ENCODE measurements at places on chromosomes 7 and 10.

DNA sequence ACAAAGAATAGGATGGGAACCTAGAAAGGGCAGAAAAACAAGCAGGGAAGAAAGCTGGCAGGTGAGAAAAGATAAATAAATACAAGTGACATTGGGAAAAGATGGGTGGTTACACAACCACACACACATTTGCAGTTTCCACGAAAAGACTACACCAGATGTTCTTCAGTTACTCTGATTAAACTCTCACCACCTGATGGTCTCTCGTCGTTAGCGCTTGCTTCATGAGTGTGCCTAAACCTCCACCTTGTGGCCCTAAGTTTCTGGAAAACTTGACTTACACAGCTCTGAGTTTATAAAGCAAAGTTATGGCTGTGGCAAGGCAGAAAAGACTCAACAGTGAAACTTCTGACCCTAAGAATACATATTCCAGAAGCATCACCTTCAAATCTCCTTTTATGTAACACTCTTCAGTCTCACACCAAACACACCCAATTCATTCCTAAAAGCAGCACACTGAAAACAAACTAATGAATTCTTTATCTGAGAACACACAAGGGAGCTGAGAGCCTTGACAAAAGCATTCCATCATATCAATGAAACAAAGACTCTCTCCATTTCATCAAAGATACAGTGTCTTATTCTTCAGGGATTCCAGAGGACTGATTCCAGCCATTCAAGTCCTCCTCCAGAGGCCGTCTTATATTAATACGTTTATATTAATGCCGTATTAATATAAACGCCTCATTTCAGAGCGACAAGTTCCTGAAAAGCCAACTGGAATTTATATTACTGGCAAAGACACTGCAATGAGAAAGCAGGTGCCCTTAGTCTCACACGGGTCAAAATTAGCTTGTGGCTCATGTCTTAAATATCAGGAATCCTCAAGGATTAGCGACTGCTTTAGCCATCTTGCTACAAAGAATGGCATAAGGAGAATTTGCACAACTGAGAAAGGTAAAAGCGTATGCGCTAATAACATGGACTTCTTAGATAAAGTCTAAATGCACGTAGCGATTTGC, 77.6 kb downstream of the RNF216 start:
- DNase-seq = no peak

- DNase-seq = no peak
Observed at GRCh38 chr10:2826675-2827074, 240.7 kb upstream of the PFKP start.

DNA sequence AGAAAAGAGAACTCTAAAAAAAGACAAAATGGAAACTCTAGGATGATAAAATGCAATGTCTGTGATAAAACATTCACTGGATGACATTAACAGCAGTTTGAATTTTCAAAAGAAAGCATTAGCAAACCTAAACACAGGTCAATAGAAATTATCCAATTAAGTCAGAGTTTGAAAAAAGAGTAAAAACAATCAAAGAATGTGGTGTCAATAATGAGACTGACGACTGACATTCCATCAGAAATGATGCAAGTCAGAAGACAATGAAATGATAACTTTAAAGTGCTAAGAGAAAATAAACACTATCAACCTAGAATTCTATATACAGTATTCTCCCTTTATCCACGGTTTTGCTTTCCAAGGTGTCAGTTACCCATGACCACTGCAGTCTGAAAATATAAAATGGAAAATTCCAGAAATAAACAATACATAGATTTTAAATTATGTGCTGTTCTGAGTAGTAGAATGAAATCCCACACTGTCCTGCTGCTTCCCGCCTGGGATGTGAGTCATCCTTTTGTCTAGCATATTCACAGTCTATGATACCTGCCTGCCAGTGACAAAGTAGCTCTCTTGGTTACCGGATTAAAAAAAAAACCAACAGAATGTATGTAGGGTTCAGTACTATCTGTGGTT, 38.3 kb upstream of the SFMBT2 start:
- no peak for DNase-seq

DNA sequence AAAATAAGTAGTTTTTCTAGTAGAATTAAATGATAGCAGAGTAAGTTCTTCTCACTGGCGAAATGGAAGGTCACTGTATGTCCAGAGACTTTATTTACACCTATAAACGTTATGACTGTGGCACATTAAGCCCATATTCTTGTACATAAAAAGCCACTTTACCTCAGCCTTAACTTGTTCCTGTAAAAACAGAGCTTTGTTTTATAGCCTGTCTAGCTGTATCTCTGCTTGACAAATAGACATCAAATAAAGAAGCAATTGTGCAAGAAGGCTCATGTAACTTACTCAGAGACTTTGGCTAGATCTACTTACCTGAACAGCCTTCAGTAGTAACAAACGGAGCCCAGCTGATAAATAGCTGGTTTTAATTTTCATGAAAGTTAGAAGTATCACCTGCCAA, 324.1 kb upstream of the BMPER start:
- no peak for DNase-seq

- DNase-seq = no peak
Observed at GRCh38 chr7:51634538-51634937, 317.9 kb upstream of the COBL start.

DNA sequence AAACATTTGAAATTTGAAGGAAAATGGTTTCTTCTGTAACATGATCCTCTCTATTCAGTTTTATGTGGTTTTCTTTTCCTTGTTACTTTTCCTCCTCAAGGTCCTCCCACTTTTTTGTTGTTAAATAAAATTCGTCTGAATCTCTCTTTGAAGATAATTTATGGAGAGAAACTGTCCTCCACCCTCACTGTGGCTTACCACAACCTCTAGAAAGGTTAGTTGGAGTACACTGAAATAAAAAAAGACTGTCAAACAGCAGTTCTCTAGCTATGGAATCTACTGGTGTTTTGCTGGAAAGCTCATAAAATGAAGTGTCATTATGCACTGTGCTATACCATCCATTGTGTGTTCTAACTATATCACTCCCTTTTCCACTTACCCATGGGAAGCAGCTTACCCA, 189.4 kb downstream of the HDAC9 start:
- no peak for DNase-seq

- no peak for DNase-seq
Observed at GRCh38 chr7:34277016-34277802, 371.9 kb downstream of the BMPER start.

DNA sequence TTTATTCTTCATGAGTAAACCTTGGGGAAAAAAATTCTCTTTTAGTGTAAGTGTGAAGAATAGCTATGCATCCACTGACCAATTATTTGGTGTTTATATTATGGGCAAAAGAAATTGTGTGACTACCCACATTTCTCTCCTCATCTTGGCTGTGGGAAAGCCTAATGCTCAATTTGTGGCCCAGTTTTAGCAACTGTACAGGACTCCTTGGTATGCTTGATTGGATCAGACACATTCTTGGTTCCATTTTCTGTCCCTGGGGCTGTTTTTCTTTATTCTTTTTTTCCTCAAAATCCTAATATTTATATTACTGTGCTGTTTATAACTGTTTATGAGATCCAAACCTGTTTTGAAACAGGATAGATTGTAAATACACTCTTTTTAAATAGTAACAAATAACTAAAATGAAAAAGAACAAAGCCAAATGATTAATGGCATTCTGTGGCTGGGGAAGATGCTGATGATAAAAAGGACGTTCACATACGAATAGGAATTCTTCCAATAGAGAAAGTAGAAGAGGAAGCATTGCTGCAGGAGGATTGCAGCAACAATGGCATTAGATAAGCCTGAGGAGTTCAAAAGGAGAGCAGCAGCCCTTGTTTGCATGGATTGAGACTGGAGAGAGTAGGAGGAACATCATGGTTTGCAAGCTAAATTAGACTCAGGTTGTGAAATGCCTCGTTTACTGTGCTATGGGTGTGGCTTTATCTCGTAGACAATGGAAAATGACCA, 580.5 kb downstream of the INHBA start:
- DNase-seq = no peak

DNA sequence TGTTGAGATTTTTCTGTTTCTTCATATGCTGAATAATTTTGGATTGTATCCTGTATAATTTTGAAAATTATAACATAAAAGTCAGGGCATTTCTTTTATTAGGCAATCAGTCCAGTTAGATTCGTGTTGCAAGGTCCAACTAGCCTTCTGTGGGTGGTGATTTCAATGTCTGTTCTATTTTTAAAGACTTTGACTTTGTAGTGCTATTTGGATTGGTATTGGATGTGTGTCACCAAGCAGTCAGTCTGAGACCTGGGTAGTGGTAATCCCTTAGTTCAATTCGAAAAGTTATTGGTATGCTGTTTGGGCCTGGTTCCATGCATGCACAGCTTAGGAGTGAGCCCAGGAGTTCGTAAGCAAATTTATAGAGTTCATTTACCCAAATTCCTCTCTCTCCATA, 82.2 kb downstream of the EPDR1 start:
- no peak for DNase-seq

DNA sequence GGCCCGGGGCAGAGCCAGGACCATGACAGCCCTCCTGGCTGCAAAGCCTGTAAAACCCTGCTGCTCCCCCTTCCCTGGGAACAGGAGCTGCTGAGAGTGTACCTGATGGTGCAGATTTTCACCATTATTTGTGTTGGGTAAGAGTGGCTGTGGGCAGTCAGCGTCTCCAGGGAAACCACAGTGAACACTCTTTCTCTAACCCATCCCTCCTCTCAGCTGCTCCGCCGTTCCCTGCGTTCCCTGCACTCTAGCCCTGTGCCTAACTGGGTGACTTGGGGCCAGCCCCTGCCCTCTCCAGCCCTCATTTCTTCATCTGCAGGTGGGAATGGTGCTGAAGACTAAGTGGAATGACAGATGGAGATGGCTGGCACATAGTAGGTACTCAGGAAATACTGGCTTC, 75.9 kb upstream of the PCBD1 start:
- no peak for DNase-seq

- no peak for DNase-seq
Observed at GRCh38 chr7:140889150-140889549, 35.6 kb downstream of the BRAF start.

DNA sequence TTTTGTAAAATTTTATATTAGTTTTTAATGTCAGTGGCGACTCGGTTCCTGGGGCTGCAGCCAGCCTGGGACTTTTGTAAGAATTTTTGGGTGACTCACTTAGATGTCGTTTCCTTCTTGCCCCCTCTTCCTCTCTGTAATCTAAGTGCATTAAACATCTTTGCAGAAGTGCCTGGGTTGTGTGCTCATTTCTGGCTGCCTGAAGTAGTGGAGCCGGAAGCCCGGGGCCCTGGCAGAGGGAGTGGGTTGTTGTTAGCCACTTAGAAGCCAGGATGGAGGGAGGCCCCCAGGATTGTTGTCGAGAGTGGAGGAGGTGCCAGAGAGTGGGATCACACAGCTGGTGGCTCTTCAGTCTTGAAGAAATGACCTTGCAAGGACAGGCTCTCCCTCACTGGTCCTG, 11.0 kb upstream of the TRIM8 start:
- DNase-seq = no peak

GRCh38 chr10:62684911-62685310, 119.6 kb upstream of the ADO start:
- no peak for DNase-seq

DNA sequence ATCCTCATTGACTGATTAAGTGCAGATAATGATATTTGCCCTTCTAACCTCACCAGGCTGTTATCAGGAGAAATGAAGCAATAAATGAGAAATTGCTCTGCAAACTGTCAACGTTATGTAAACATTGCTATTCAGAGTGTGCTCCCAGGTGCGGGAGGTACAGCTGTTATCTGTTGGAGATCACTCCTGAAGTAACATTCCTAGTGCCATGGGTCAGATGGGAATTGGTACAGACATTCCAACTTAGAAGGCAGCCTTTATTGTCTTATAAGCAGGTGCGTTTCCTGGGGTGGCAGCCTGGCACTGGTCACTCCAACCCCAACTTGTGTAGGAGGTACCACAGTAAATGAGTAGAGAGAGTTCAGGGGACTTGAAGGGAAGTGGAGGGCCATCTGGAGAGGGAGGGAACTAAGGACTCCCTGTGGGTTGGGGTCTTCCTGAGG, 36.8 kb downstream of the HK1 start:
- DNase-seq = no peak

DNA sequence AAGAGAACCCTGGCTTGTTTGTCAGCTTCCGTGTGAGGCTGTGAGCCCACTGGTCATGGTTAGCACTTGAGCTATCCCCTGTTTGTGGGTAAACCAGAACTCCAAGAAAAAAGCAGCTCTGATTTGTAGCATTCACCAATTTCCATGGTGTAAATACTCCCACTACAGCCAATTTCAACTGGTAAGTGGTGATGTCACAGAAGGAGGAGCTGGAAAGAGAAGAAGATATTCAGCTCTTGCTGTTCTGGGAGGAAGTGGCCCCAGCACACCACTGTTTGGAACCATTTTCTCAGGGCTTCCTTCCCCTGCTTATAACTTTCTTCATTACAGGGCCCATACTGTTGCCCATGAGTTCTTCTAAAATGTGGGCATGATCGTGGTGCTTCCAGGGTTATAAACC, 500.1 kb upstream of the ZMIZ1 start:
- no peak for DNase-seq

- DNase-seq = no peak
Observed at GRCh38 chr10:71873582-71874211, 22.6 kb upstream of the PSAP start.

DNA sequence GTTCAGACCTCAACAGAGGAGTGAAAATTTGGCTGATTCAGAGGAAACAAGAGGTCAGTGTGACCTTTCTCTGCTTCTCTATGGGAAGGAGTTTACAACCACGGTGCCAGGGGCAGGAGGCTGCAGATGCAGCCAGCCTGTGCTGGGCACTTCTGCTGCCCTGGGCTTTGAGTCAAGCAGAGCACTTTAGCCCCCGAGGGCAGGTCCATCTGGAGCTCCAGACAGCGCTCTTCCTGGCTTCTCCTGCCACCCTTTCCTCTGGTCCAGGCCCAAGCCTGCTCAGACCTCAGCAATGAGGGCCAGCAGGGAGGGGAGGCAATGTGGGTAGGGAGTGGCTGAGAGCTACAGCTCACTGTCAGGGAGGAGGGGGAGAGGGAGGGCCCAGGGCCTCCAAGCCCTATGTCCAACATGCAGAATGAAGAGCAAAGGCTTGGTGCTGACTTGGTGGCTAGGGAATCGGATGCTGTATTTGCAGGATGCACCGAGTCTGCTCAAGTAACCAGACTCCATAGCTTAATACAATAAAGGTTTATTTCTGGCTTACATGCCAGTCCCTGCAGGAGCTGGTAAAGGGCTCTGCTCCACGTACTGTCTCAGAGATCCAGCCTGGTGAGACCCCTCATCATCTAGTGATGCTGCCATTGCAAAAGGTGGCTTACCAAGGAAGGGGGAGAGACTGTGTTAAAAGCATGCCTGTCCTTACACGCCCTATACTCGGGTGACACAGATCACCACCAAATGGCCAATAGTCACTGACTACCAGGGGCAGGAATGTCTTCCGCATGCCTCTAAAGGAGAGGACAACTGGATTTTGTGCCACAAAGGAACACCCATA, 481.6 kb downstream of the RPS24 start:
- no peak for DNase-seq

All from stimulated activated CD8-positive, alpha-beta memory T cell treated with anti-CD3 and anti-CD28 coated beads, Interleukin-4, amount 100 ng/mL, for 1 hour (primary cell).